Activated B cell treated with CpG ODN at 0.5 μM for 24 hours (primary cell): ENCODE measurements at places on chromosomes 13 and 19. TPM values are rescaled to one million over a fixed set of nuclear protein-coding genes. Genes with fewer than 3 reads are reported as not detected.

The SLC10A2 gene
- total RNA-seq = not detected in 2 replicates

DNA sequence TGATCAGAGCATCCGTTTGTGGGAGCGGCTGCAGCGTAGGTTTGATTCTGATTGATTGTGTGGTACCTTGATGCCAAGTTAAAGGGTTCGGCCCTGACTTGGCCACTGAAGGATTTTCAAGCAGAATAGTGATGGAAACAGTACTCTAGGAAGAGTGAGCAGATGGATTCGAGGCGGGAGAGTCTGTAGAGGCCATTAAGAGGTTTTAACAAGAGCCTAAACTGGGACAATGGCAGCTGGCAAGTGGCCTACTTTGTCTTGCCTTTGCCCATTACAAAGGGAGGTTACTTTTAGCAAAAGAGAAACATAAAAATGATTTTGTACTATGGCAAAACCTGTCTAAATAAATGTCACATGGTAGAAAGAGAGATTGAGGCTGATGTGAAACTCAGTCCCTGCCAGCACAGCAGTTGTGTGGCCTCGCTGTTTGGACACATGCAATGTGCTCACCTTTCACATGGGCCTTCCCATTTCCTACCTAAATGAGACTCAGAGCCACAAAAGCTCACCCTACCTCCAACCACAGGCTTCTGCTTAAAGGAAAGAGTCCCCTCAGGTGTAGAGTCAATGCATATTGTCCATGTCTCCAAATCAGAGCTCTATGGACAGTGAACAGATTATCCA is 62.4 kb upstream of the RAP2A start:
- H3K4me3 ChIP-seq = no peak overlapping the region
- no peaks in the 10 kb centered on the region for H3K27me3 ChIP-seq
- H3K4me1 ChIP-seq = peaks cover 16% of the 10 kb centered on the region
- DNase-seq = no peak

The FUT3 gene
- total RNA-seq = not detected in 2 replicates

DNA sequence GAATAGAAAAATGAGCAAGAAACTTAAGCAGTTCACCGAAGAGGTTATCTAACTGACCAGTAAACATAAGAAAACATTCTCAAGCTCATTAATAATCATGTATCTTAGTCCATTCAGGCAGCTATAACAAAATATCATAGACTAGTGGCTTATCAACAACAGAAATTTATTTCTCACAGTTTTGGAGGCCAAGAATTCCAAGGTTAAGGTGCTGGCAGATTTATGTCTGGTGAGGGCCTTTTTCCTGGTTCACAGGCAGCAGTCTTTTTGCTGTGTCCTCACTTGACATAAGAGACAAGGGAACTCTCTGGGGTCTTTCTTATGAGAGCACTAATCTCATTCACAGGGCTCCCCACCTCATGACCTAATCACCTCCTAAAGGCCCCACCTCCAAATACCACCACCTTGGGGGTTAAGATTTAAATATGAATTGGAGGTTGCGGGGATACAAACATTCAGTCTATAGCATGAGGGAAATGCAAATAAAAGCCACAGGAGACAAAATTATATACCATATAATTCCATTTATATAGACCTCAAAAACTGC is 123.6 kb downstream of the ZAR1L start:
- no peaks in the 10 kb centered on the region for H3K27me3 ChIP-seq
- H3K27ac ChIP-seq = no peak overlapping the region
- no peak overlapping the region for H3K4me3 ChIP-seq
- no peaks in the 10 kb centered on the region for H3K4me1 ChIP-seq

DNA sequence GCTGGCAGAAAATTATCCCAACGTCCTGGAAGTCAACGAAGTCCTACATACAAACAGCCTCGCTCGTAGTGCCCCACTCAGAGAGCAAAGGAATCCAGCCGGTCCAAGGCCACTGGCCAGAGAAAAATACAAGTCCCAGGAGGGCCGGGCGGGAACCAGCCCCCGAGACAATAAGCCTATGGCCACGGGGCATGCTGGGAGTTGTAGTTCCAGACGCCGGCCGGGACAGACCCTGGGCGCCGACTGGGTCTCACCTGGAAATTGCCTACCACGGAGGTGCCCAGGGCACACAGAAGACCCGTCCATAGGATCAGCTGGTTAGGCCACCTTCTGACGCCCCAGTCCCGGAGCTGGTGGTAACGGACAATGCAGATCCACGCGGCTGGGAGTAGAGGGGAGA is 5.4 kb downstream of the TMEM150B start:
- H3K27ac ChIP-seq = no peak overlapping the region
- H3K36me3 ChIP-seq = no peaks in the 10 kb centered on the region
- no peaks in the 10 kb centered on the region for H3K4me1 ChIP-seq
- no peak for DNase-seq

- H3K27me3 ChIP-seq = no peaks in the 10 kb centered on the region
- DNase-seq = no peak
- H3K27ac ChIP-seq = no peak overlapping the region
- H3K4me1 ChIP-seq = no peaks in the 10 kb centered on the region
- H3K36me3 ChIP-seq = peaks cover 11% of the 10 kb centered on the region
Measured at GRCh38 chr13:49343255-49343654, 95.5 kb downstream of the CDADC1 start.

The TRPC4 gene
- total RNA-seq = not detected in 2 replicates

DNA sequence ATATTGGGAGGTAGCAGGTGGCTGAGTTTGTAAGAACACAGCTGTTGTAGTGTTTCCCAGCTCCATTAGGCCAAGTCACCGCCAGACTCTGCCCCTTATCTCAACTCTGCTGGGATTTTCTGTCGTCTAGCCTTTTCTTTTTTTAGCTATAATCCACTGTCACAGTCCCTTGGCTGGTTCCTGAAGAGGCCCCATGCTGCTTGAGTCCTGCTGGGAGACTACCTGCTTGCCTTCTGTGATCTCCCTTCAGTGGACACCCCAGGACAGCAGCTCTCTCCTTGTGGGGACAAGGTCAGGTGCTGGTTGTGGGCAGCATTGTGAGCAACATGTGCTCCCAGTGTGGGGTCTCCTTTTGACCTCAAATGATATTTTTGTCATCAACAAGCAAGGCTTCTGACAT is 195.0 kb upstream of the ATXN8OS start:
- H3K27me3 ChIP-seq = no peaks in the 10 kb centered on the region
- H3K4me1 ChIP-seq = no peaks in the 10 kb centered on the region
- no peak overlapping the region for H3K27ac ChIP-seq
- H3K4me3 ChIP-seq = no peak overlapping the region

DNA sequence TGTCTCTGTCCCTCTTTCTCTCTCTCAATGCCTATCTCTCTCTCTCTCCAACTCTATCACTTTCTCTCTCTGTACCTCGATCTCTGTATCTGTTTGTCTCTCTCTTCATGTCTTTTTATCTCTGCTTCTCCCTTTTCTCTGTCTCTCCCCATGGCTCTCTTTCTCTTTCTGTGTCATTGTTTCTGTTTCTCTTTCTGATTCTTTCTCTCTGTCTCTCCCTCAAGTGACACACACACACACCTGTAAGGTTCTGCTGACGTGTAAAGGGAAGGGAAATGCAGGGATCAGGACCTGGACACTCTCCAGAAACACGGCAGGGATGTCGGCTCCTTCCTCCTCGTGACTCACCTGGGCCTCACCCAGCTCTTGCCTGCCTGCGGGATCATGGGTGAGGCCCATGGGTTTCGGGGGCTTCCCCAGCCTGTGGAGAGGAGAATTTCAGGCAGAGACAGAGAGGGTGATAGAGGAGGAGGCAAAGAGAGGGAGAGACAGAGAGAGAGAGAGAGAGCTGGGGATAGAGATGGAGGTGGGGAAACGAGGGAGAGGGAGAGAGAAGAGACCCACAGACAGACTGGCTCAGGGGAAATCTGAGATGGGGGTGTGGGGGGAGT is 5.4 kb upstream of the PLAUR start:
- no peaks in the 10 kb centered on the region for H3K27me3 ChIP-seq
- no peak overlapping the region for H3K27ac ChIP-seq
- H3K4me1 ChIP-seq = peaks cover 4% of the 10 kb centered on the region
- no peak for DNase-seq
- H3K36me3 ChIP-seq = no peaks in the 10 kb centered on the region
- no peak overlapping the region for H3K4me3 ChIP-seq

DNA sequence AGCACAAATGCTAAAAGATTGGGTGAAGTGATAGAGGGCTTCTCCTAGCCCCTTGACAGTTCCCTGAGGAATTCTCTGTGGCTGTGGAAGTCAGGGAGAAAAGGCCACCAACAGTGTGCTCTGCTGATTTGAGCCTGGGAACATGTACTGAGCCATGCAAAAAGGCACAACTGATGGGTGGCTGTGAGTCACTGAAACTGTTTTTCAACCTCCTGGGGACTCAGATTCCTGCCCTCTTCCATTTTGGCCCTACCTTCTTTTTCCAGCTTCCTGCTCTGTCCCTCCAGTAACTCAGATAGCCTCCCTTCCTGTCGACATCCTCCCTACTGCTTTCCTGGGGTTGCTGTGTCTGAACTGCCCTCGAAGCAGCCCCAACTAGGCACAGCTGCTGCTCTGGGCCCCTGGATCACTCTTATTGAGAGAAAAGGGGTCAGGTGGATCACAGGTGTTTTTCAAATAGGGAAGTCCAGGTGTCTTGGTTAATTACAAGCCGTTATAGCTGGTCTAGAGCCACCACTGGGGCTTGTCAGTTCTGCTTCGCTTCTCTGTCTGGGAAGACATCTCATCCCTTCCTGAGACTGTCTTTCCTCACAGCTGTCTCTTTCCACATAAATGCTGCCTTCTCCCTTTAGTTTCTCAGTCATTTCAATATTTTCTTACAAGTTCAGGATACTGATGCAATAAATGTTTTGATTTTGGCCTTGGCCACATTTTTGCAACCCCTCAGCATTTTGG is 13.7 kb downstream of the FAM124A start:
- H3K4me1 ChIP-seq = peaks cover 2% of the 10 kb centered on the region
- H3K27me3 ChIP-seq = peaks cover 14% of the 10 kb centered on the region
- DNase-seq = no peak
- H3K27ac ChIP-seq = no peak overlapping the region
